Right ventricle myocardium inferior (tissue), 1 donor: ENCODE measurements at places on chromosomes 7 and 10. TPM values are rescaled to one million over a fixed set of nuclear protein-coding genes. Genes with fewer than 3 reads are reported as not detected.

Gene CYP3A7
- not detected for total RNA-seq

Gene IDI2
- total RNA-seq: 0.30 TPM

Gene DOCK1
- 16.8 TPM for total RNA-seq

Gene CACNA2D1
- 46.1 TPM for total RNA-seq

Gene GIMAP1
- 5.8 TPM for total RNA-seq

Gene SEMA4G
- total RNA-seq: 1.5 TPM

Gene FAM131B
- total RNA-seq: 0.73 TPM
